ENCODE measurements at places on chromosomes 2 and 18.

- no peak for DNase-seq
These were observed 7.3 kb downstream of the MMADHC start for GRCh38 chr2:149579972-149580882.

- no peak for DNase-seq
These were observed 47.8 kb downstream of the KCTD18 start for GRCh38 chr2:200461846-200462710.

DNA sequence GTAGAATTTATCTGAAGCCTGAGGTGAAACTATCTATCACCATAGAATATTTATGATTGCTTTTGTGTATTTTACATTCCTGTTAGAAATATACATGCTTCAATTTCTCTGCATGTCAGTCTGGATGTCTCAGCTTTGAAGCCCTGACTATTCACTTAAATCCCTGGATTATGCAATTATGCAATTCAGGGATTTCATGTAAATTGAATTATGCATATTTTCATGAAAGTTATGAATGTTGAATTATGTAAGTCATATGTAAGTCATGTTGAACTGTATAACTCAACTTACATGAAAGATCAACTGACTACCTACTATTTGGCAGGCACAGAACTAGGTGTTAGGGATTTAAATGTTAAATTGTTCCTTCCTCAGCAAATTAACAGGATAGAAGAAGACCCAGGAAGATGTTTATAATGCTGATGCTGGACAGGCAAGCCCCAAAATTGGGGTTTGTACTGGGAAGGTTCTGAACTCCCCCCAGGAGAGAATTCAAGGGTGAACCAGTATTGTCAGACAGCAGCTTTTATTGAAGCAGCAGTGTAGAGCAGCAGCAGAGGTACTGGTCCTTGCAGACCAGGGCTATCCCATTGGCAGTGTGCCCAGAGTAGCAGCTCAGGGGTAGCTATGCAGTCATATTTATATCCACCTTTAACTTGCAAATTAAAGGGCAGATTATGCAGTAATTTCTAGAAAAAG, 236.5 kb downstream of the ZNF804A start:
- no peak for DNase-seq

DNA sequence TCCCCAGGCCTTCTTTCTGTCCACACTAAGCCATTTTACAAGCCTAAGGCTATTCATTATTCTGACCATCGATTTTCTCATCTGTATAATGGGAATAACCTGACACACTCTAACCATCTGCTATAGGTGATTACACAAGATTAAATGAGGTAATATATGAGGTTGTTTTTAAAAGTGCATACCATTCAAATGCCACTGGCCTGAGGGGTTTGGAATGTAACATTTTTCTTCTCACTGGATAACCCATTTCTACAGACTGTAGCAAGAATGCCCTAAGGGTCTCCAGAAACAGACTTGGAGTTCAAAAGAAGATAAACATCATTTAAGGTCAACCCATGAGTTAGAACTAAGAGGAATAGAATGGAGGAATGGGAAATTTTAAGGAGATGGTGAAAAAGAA, 111.7 kb upstream of the SETBP1 start:
- no peak for DNase-seq

GRCh38 chr2:203743441-203743981, 37.1 kb downstream of the CD28 start:
- DNase-seq = no peak

DNA sequence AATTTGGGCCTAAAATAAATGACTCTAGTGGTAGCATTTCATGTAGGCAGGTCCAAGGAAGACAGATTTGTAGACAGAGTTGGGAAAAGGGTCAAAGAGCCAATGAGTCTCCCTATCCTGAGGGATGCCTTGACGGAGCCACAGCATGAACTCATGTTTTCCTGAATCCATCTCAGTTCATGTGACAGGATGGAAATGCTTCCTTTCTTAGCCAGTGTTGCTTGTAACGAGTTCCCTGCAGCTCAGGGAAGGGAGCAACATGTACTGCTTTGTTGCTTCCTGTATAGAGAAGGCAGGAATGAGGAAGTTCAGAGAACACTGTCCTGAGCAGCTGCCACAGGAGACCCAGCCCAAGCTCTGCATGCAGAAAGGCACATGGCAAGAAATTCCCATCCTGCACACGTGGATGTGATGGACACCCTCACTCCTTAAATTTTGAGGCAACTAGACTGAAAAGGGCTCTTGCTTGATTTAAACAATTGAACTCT, 27.9 kb downstream of the TMEM17 start:
- DNase-seq = no peak

- no peak for DNase-seq
These were observed 63.2 kb downstream of the G6PC2 start for GRCh38 chr2:168964251-168964807.

GRCh38 chr2:28545590-28546200, 49.8 kb downstream of the PLB1 start:
- DNase-seq = peak; percentile 29

DNA sequence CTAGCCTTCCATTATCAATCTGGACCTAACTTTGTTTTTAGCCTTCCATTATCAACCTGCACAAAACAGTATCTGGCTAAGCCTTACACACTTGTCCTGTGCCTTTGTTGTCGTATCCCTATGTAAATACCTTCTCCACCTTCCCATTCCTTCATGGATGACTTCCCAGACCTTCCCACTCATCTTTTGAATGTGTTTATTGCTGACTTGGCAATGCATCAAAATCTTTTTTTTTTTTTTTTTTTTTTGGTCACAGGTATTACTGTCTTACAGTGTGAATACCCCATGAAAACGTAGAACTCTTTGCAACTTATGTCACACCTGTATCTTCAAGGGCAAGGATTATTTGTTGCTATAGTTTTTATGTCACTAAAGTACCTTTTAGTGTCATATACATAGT, 25.7 kb downstream of the RPE start:
- no peak for DNase-seq

DNA sequence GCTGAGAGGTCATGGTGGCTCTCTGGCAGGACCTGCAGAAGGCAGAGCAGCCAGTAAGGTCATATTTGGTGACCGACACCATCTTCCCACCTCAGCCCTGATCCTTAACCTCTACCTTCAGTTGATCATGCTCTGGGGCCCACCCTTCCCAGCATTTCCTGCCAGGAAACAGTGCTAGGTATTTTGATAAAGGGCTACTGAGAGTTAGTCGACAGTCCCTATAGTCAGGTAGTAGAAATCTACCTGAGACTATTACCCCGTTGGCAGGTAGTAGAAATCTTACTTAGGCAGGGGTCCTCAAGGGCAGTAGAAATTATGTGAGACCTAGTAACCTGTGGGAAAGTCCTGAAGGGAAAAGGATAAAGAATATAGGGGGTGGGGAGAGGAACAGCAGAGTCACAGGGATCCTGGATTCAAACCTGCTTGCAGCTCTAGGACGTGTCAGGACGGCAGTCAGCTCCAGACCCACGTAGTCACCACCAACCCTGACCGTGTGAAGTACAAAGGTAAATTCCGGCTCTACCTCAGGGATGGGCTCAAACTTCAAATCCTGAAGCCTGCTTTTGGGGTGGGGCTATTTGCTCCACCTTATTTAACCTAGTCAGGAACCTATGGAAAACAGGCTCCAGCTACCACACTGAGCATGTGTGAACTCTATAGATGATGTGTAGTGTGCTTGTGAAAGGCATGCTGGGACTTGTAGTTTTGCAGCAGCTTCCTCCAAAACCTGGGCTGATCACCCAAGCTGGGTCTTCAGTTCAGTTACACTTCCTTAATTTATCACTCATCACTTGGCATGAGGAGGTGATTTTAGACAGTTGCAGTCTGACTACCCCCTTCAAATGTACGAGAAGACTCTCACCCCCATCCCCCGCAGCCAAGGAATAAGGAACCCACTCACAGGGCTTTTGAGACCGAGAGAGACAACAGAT, at the start of gene DQX1:
DQX1 (minus strand) TSS at position 515 of the 932 bp plus-strand sequence; CDS start at position 13, 502 bp downstream.
- DNase-seq = no peak

- DNase-seq = no peak
These were observed 1004.6 kb upstream of the TMEFF2 start for GRCh38 chr2:193199322-193199721.

- DNase-seq = no peak
These were observed 365.2 kb downstream of the DSEL start for GRCh38 chr18:67151366-67151765.

GRCh38 chr2:126950504-126950903, 51.8 kb downstream of the TEX51 start:
- DNase-seq = no peak

DNA sequence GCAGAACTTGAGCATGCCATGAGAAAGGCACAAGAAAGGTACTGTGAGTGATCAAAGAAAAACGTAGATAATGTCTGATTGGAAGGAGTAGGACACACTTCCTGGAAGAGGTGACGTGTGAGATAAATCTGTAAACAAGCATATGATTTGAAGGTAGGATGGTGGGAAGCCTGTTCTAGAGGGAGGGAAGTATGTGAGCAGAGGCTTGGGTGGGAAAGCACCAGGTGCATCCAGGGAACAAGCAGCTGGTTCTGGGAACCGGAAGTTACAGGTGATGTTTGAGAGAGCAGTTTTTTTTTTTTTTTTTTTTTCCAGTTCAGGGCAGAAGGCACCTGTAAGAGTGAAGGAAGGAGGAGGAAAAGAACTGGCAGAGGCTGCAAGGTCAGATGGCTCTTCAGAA, 116.6 kb upstream of the EFEMP1 start:
- DNase-seq = no peak

- no peak for DNase-seq
These were observed 61.7 kb downstream of the PLB1 start for GRCh38 chr2:28557389-28558131.

DNA sequence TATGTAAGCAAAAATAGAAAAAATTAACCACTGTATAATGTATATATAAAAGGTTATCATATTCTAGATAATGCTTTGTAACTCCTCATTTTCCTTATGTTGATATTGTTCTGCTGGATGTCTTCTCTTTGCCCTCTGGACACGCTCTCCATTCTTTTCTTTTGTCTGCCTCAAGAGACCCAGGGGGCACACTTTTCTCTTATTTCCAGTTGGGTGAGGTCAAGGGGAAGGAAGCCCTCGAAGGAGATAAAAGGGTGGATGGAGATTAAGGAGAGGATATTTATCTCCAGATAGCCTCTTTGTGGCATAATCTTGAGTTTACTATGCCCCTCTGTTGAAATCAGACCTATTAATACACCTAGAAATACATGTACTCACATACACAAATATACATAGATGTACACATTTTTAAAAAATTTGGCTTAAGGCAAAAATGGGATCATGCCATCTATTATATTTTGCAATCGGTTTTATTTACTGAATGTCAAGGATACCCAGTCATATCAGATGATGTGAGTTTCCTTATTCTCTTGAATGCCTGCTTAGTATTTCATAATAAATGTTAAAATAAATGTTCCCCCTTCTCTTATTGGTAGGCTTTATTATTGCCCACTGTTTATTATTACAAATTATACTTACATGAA, 65.3 kb downstream of the LCLAT1 start:
- no peak for DNase-seq

DNA sequence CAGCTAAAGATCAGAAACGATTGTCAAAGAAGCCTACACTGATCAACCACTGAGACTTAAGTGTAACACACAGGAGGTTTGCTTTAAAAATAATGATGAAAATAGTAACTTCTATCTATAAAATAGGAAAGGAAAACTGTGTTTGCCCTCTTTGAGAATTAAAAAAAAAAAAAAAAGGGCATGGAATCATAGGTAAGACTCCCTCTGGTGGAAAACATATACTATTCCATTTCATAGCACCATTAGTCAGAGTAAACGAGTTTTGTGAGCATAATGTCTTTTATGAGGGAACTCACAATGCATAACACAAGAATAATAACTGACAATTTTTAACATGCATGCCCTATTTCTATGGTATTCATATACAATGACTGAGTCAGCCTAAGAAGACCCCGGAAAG, 36.3 kb downstream of the SLC35F5 start:
- DNase-seq = no peak

DNA sequence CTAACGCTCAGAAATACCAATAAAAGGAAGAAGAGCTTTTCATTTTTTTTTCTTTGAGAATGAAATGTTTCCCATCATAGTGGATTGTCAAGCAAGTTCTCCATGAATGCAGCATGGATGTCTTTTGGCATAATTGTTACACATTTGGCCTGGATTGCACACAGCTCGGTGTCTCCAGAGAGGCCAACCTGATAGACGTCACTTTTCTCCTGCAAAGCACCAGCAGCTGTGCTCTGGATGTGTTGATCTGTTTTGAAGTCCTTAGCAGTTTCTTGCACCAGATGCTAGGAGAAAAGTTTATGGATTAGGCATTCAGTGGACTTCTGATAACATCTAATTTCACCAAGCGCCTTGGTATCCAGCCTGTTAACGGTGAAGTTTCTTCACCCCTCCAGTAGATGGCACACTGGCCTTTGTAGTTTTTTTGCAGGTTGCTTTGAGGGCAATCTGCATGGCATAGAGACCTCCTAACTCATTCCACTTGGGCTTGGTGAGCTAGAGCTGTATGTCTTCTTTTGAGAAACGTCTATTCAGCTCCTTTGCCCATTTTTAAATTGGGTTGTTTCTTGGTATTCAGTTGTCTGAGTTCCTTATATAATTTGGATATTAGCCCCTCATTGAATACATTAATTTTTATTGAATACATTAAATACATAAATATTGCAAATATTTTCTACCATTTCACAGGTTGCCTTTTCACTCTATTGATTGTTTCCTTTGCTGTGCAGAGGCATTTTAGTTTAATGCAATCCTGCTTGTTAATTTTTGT, 59.7 kb downstream of the PTH2R start:
- peak; percentile 2 for DNase-seq

GRCh38 chr2:103008586-103008985, 246.8 kb downstream of the TMEM182 start:
- no peak for DNase-seq

DNA sequence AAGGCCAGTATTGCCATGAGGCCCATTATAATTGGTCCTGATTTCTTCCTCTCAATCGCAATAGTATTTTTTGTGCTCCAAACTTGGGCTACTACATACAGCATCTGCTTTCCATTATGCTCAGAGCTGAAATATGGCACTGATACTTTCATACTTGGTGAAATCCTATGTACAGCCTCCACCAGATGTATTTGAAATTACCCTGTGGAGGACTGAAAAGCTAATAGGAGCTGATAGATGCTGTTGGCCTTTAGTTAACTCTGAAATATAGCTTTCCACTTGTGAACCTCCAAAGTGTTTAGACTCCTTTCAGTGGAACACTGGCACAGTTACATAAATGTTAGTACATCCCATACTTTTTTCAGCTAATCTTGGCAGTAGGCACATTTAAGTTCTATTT, 205.7 kb downstream of the NEDD4L start:
- no peak for DNase-seq

GRCh38 chr2:127100251-127101047, 6.5 kb downstream of the BIN1 start:
- no peak for DNase-seq

DNA sequence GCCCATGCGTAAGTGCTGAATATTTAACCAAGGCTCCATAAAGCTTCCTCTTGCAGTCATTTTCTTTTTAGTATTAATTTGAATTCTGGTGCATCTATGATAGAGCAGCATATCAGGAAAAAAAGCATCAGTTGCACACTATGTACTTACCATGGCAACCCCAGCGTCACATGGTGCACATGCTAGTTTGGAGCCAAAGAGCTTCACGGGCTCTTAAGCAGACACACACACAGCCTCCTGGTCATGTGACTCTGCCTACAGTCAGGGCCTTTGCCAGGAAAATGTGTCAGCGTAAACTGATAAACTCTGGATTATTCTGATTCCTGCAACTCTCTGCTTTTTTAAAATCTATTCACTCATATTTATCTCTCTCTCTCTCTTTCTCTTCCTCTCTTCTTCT, 30.2 kb downstream of the NYAP2 start:
- DNase-seq = no peak

- no peak for DNase-seq
These were observed 117.8 kb downstream of the PID1 start for GRCh38 chr2:229153267-229153666.

GRCh38 chr18:66377291-66377690, 226.6 kb downstream of the CDH19 start:
- DNase-seq = no peak
